Stimulated activated CD4-positive, alpha-beta T cell treated with anti-CD3 and anti-CD28 coated beads, Interleukin-2, amount 100 ng/mL, for 24 hours (primary cell): ENCODE measurements at places on chromosomes 11 and 22.

DNA sequence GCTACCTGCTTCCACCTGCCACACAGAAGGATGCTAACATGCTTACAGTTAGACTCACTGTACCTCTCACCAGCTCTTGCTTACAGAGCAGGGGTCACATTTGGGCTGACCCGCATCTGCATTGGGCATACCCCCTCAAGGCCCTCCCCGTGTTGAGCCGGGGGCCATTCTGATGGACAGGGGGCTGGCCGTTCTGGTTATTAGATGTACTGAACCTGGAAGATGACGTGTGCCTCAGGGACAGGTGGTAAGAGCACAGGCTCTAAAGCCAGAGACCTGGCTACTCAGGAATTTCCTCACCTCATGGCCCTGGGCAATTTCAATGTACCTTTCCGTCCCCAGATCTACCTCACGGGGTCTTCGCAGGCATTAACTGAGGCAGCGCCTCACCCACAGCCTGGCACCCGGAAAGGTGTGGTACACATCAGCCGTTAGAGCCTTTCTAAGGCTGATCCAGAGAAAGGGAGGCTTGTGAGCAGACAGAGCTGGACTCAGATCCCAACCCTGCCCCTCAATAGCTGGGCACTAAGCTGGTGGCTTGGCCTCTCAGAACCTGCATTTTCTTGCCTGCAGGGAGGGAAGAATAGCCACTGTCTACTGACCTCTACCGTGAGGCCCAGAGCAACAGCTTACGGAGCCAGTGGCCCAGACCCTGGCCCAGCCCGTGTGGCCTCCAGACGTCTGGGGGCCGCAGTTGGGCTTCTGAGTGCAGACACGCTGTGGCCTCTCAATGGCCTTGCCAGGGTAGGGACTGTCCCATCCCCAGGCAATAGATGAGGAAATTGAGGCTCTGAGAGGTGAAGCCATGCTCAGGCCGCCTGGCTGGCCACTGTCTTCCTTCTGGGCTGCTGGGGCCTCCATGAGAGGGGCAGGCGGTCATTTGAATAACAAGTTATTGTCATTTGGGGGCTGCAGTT, 100.6 kb downstream of the MORC2 start:
- DNase-seq: no peak

DNA sequence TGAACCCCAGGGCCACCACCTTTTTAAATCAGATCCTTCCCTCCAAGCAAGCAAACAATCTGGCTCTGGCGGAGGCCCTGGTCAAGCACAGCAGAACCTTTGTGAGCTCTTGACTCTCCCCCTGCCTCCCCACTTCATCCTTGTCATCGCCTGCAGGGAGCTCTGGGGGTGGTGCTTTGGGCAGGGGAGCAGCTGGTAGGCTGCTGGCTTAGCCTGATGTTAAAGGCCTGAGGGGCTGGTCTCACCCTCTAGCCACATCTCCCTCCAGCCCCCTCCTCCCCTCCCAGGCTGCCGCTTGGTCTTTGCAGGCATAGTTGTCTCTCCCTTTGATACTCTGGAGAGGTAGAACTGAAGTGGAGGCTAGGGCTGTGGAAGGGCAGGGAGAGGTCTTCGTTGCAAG, 50.9 kb downstream of the THAP12 start:
- no peak for DNase-seq

DNA sequence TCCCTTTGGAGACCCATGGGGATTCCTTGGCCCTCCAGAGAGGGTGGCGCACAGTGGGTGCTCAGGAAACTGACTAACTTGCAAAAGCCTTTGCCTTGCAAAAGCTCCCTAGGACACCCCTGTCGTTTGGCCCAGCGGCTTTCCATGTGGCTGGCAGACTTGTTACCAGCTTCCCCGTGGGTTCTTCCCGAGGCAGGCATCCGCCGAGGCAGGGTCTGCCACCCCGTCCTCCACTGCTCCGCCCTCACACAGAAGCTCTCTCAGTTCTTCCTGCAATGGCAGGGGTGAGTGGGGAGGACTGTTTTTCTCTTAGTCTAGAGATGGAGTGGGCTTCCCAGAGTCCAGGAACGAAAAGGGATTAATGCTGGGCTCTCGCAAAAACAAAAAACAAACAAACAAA, 23.0 kb downstream of the ALX4 start:
- no peak for DNase-seq

- DNase-seq: no peak
These were observed 109.7 kb upstream of the CLPB start for GRCh38 chr11:72543849-72544542.

- no peak for DNase-seq
These were observed 195.3 kb upstream of the MTMR2 start for GRCh38 chr11:96119211-96119610.

DNA sequence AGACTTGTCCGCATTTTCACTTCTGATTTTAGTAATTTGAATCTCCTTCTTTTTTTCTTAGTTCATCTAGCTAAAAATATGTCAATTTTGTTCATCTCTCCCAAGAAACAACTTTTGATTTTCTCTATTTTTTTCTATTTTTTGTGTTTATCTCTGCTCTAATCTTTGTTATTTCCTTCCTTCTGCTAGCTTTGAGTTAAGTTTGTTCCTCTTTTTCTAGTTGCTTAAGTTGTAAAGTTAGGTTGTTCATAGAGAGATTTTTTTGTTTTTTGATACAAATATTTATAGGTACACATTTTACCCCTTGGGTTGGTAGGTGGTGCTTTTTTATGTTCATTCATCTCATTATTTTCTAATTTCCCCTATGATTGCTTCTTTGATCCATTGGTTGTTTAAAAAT, 22.1 kb upstream of the XKR3 start:
- DNase-seq: no peak

GRCh38 chr11:45193695-45194094, 47.3 kb downstream of the PRDM11 start:
- DNase-seq: no peak

DNA sequence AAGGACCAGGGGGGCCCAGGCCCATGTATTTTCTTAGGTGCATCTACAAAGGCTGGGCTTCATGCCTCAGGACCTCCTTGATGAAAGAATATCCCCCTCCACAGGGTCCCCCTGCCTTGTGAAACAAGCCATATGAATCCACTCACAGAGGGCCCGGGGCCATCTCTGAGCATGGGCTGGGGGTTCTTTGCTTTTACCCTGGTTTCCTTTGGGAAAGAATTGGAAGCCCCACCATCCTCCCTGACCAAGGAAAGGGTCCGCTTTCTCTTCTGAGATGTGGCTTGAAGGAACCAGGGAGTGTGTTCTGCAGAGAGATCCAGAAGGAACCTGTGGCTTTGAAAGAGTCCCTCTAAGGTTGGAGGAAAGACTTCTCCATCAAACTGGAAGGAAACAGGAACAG, 9.2 kb upstream of the ANO1 start:
- no peak for DNase-seq

DNA sequence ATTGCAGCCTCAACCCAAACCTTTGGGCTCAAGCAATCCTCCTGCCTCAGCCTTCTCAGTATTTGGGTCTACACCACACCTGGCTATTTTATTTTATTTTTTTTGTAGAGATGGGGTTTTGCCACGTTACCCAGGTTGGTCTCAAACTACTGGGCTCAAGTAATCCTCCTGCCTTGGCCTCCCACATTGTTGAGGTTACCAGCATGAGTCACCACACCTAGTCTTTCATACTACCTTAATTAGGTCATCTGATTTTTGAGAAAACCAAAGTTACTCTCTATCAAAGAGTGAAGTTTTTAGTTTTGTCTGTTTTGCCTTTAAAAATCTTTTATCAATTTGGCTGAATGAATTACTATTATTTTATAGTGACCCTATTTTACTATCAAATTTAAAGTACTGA, 335.6 kb upstream of the LRRC4C start:
- DNase-seq: no peak

DNA sequence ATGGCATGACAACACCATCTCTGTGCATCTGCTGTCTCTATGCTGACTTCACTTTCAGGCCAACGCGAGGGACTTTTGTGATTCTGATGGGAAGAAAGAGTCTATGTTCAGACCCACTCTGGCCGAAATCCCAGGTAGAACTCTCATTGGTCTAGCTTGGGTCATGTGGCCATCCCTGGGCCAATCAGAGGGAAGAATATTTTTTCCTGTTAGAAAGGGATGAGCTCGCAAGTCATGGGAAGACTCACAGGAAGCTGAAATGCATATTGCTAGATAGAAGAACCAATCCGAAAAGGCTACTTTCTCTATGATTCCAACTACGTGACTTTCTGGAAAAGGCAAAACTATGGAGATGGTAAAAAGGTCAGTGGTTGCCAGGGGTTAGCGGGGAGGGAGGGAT, 56.0 kb upstream of the LINC01488 start:
- no peak for DNase-seq

DNA sequence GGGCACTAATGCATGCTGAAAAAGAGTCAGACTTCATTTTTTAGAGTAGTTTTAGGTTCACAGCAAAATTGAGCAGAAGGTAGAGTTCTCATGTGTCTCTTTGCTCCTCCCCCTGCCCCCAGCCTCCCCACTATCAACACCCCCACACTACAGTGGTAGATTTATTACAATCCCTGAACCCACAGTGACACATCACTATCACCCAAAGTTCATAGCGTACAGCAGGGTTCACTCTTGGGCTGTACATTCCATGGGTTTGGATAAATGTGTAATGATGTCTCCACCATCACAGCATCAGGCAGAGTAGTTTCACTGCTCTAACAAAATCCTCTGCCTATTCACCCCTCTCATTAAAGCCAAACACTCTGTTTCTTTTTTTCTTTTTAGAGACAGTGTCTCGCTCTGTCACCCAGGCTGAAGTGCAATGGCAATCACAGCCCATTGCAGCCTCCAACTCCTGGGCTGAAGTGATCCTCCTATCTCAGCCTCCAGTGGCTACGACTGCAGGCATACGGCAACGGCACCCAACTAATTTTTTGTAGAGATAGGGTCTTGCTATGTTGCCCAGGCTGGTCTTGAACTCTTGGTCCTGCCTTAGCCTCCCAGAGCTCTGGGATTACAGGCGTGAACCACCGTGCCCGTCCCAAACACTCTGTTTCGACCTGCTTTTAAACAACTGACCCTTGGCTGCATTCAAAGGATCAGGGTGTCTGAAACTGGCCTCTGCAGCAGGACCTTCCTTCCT, 4.1 kb downstream of the BEST1 start:
- DNase-seq: no peak

DNA sequence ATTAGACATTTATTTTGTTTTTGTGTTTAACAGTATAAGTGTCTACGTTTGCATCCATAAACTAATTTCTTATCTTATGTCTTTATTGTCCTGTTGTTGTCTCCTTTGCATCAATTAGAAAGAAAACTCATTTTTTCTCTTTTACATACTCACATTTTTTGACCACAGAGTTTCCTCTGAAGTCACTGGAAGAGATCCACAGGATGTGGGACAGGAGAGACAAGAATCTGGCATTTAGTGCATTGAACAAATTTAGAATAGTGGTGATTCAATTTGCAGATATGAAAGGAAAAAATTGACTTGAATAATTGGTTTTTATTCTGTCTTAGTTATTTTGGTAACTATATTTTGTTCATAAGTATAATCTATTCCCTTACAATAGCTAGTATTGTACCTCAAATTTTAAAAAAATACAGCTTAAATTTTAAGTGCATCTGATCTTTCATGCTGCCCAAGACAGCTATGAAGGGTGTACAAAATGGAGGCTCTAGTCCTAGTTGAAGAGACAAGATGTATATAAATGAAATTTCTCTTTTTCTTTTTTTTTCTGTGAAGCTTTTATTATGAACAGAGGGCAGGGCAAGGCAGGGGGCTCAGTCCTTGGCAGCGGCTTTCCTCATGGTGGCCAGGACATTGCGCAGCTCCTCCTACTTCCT, 24.4 kb downstream of the HORMAD2 start:
- no peak for DNase-seq

- peak; percentile 59 for DNase-seq
These were observed 42.0 kb downstream of the FAM83F start for GRCh38 chr22:40036591-40037225.

GRCh38 chr11:2790568-2790921, 90.8 kb upstream of the KCNQ1OT1 start:
- no peak for DNase-seq

GRCh38 chr11:126782810-126783209, 217.8 kb downstream of the KIRREL3 start:
- DNase-seq: no peak

- DNase-seq: no peak
These were observed 34.0 kb downstream of the SIK3 start for GRCh38 chr11:117064275-117064674.

- no peak for DNase-seq
These were observed 6.2 kb downstream of the GLB1L3 start for GRCh38 chr11:134282121-134283045.

DNA sequence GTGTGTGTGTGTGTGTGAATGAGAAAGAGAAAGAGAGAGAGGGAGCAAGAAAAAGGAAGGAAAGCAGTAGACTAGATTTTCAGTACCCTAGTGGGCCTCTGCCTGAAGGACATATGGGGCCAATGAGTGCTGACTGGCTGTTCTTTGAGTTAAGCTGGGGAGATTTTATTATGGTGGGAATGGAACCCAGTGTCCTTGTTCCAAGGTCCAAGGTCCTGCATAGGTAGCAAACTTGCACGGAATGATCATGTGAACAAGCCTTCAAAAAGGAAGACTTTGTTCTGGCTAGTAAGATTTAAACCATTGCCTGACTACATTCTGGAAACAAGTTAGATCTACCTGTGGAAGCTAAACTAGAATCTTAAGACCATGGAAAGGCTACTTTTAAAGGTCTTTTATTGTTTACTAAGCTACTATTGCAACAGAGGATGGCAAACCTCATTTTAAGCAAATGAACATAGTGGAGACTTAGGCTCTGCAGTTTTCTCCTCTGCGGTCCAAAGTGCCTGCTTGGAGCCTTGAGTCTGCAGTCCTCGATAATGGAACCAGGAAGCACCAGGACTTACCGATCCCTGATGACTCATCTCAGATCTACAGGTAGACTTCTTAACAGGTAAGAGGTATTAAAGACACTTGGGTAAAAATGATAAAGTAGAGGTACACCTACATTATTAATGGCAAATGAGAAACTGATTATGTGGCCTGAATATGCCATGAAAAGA, 10.2 kb upstream of the GRAMD1B start:
- no peak for DNase-seq

DNA sequence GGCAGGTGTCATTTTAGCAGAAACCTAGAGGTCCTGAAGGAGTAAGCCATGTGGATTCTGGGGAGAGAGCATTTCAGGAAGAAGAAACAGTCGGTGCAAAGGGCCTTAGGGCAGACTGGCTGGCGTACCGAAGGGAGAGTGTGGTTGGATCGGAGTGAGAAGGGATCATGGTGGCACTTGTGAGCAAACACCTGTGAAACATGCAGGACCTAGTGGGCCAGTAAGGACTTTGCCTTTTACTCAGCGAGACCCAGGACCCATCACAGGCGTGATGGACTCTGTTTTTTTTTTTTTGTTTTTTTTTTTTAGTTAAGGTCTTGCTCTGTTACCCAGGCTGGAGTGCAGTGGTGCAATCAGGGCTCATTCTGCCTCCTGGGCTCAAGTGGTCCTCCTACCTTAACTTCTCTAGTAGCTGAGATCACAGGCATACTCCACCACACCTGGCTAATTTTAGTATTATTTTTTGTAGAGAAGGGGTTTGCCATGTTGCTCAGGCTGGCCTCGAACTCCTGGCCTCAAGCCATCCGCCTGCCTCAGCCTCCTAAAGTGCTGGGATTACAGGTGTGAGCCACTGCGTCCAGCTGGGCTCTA, 3.5 kb upstream of the TSGA10IP start:
- no peak for DNase-seq
